ENCODE measurements at places on chromosomes 2 and 18.

DNA sequence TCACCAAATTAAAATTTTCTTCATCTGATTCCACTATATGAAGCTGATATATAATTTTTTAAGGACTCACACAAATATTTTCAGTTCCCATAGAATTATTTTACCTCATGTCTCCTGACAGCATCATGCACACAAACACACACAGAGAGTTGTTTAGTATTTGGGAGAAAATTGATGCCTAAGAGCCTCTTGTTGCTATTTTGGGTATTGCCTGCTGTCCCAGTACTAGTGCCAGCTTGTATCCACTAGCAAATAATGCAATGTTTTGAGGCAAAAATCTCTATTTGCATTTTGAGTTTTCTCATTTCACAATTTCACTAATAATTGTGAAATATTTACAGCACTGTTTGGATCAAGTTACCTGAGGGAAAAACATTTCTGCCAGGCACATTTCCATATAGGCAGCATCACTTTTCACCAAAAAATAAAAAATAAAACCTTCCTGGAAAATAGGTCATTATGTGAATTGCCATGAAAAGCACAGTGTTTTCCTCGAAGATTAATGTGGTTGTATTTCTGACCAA, 328.2 kb downstream of the KCNJ3 start:
- no peak for DNase-seq

- no peak for DNase-seq
Measured at GRCh38 chr2:119756837-119757236, 2.9 kb upstream of the PTPN4 start.

DNA sequence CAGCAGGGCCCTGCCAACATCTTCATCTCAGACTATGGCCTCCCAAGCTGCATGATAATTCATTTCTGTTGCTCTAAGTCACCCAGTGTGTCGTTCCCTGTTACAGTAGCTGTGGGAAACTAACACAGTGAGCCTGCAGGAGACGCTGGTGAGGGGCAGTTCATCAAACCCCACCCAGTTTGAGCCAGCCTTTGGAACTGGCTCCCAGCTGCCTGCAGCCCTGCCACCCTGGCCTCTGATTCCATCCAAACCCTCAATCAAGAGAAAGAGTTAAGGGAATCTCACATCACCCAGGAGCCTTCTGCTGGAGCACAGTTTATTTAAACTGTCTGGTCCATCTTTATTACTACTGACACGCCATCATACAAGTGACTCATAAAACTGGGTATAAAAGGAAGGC, 64.9 kb upstream of the ZCCHC2 start:
- DNase-seq = no peak

DNA sequence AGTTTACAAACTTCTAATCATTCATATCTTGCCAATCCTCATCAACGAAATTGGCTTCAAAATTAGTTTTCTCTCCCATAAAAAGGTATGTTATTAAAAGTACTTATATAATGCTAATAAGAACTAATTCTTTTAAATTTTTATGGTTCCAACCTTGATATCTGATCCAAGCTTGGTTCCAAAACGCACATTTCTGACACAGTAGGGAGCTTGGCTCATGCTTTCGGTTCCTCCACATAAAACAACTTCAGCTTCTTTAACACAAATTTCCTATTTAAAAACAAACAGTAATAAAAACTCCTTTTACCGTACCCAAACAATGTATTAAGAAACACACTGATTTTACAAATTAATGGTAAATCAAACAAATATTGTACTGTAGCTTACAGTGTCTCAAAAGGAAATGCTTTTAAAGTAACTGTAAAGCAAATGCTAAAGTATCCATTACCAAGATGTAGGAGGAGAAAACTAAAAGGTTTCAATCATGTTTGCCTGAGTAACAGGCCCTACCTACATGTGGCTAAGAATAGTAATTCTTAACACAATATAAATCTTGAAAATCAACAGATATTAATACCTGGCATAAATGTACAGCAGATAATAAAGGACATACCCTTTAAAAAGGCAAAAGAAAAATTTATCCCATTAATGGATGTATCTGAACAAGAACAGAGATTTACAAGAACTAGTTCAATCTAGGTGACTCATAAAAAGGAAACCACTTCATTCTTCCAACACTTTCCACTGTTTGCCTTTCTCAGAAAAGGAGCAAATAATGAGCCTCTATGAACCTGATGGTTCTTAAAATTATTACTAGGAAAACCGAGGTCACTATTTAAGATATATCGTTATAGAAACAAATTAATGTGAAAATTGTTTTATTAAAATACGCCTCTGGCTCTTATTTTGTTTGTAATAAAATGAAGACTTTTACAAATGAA, 17.5 kb downstream of the ACAA2 start:
- no peak for DNase-seq

GRCh38 chr2:40512256-40512655, 60.4 kb upstream of the SLC8A1 start:
- no peak for DNase-seq

DNA sequence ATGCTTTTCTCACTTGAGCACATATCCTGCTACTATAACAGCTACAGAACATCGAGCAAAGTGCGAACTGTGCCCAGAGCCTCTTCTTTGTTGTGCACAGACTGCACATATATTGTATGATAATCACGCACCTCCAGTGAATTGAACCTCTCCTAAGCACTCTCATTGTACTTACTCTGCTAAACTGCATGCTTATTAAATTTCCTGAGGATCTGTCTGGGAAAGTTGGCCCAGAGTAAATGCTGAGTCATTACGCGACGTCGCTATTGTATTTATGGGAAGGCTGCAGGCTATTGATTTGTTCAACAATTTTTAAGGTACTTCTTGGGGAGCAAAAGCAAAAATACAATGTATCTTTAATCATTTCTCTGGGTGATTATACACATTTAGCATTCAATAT, 399.6 kb upstream of the DSEL start:
- DNase-seq = no peak

- DNase-seq = no peak
Measured at GRCh38 chr2:127362971-127363370, 24.8 kb downstream of the MAP3K2 start.

DNA sequence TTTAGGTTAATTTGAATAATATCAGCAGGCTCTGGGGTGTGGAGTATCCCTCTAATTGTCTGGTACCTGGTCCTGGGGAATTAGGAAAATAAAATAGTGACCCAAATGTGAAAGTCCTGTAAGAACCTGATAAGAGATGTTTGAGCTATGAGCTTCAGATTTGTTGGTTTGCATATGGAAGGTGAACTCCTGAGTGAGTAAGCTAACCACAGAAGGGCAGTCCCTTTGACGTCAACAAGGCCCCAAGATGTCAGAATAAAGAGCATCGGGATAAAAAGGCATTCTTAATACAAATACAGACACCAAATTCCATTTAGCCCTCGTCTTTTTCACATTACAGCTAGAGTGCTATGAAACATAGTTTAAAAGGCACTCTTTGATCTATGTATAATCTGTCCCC, 1366.3 kb upstream of the TMEFF2 start:
- no peak for DNase-seq

GRCh38 chr2:157269060-157269459, 11.6 kb downstream of the GALNT5 start:
- DNase-seq = no peak

DNA sequence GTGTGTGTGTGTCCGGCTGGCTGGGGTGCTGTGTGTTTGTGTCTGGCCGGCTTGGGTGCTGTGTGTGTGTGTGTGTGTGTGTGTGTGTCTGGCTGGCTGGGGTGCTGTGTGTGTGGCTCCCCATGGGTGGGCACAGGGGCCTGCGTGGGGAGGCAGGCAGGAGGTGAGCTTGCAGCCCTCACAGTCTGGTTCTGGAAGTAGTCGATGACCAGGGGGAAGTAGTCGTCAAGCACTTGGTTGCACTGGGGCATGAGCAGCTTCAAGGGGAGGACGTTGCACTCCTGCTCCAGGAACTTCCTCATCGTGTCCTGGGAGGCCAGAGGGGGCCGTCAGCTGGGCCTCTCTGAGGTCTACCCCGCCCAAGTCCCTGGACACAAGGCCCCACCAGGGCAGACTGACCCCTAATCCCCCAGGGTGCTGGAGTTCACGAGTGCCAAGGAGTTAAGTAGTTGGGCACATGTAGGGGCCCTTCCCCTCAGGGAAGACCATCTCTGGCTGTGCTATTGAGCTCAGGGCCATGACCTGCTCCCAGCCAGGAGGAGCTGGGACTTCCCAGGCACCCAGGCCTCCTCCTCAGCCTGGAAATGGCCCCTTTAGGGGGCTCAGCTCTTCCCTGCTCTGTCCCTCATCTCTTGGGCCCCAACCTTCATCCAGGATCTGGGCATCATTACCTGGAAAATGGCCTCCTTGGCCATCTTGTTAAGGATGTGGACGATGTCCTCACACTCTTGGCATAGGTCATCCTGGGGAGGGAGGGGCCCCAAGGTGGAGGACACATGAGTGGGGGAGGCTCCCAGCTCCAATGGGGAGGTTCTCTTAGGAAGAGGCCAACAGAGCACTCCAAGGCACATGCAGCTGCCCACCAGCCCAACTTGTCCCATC, 1.3 kb downstream of the SFTPB start:
- DNase-seq = no peak

GRCh38 chr2:102422910-102423309, at the start of gene IL18RAP:
IL18RAP (plus strand) TSS chr2:102423160; CDS start chr2:102423278, 118 bp downstream.
- DNase-seq = no peak

- no peak for DNase-seq
Measured at GRCh38 chr18:13558790-13559189, 167.6 kb downstream of the FAM210A start.

GRCh38 chr2:207153266-207153975, 12.3 kb downstream of the KLF7 start:
- no peak for DNase-seq

- DNase-seq = no peak
Measured at GRCh38 chr18:62280786-62281185, 44.3 kb upstream of the TNFRSF11A start.

DNA sequence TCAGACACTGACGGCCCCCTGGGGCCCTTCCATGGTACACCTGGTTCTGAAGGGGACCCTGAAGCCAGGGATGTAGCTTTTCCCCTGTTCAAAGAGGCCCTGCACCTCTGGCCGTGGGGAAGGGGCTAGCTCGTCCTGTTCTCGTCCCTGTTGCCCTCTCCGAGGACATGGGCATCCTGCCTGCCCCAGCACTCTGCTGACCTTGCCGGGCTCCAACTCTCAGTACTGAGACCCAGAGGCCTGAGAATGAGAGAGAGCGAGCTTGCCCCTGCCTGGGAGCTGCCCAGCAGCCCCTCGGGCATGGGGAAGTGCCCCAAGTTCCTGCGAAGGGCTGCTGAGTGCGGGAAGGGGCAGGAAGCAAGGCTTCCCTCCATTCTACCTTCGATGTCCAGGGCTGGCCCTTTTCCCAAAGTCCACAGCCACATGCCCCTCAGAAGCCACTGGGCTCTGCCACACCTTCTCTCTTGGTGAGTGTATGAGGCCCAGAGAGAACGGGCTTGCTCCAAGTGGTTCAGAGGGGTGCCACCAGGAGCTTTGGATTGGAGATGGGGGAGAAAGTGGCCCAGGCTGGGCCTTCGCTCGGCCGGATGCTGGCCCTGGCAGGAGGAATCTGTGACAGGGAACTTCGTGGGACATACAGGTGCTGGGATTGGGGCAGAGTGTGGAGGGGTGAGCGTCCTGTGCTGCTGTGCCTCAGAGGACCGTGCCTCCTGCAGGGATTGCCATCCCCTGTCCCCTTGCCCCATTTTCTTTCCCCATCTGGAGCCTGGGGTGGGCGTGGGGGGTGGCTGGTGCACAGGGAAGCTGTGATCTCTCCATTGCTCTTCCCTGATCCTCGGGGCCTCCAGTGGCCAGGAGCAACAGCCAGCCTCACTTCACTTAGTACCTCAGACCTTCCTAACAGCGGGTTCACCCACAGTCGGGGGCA, 50.8 kb downstream of the KCNIP3 start:
- no peak for DNase-seq

GRCh38 chr2:134712736-134713135, 6.1 kb downstream of the TMEM163 start:
- no peak for DNase-seq

DNA sequence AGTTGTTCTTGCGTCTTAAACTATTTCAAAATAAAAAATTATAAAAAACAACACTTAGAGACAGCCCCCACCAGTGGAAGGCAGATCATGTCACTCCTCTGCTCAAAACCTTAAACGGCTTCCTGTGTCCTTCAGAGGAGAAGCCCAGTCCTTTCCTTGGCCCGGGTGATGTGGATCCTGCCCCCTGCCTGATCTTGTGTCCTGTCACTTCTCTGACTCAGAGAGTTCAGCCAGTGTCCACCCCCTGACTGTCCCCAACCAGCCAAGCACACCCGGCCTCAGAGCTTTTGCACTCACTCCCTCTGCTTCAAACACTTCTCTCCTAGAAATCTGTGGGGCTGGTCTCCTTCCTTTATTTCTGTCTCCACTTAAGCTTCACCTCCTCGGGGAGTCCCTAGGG, 35.4 kb downstream of the TOGARAM2 start:
- no peak for DNase-seq

- DNase-seq = no peak
Measured at GRCh38 chr2:152609699-152610098, 107.6 kb downstream of the PRPF40A start.

- no peak for DNase-seq
Measured at GRCh38 chr2:226800941-226801784, 1.5 kb upstream of the IRS1 start.

DNA sequence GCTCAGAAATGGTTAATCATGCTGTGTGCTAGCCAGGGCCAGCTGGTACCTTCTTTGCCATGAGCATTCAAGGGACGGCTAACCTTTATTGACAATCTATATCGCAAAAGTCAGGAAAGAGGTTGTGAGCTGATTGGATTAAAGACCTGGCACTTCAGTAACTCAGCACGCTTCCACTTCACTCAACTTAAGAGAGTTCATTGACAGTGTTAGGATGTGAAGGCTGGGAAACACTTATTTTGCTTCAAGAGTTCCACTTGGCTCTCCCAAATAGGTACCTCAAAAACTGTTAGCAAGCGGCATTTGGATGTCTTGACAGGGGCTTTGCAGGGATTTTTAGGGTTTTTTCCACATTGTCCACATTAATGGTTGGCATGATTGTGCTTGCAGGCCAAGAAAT, 25.1 kb upstream of the TXNDC2 start:
- DNase-seq = no peak

GRCh38 chr18:24181806-24182205, 42.9 kb downstream of the CABYR start:
- no peak for DNase-seq

Measured in stimulated activated CD8-positive, alpha-beta memory T cell treated with anti-CD3 and anti-CD28 coated beads, Interleukin-4, amount 100 ng/mL, for 1 hour (primary cell).